ENCODE measurements at places on chromosomes 6 and 20.

- no peak for DNase-seq
Observed at GRCh38 chr6:5590187-5590586, 328.9 kb downstream of the FARS2 start.

- DNase-seq: no peak
Observed at GRCh38 chr20:24097506-24098245, 109.1 kb upstream of the GGTLC1 start.

DNA sequence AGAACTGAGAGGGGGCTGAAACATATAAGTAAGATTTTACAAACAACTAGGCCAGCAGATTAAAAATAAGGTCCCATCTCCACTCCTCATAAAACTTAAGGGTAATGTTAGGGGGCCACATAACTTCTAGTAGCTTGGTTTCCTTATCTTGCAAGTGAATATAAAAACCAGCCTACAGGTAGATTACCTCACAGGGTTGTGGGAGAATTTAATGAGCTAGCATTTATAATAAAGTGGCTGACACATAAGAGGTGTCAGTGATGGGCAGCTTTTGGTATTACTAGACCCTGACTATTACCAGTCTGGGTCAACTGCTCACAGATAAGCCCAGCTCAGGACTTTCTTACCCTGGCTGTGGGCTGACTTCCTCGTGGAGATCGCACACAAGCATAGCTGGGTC is 9.2 kb upstream of the PPP1R14C start:
- no peak for DNase-seq

GRCh38 chr20:61117725-61118124 is 134.3 kb upstream of the CDH4 start:
- DNase-seq: no peak

- peak; percentile 37 for DNase-seq
Observed at GRCh38 chr6:118283766-118284165, 264.3 kb upstream of the PLN start.

- DNase-seq: no peak
Observed at GRCh38 chr6:138492871-138493270, 6.4 kb downstream of the NHSL1 start.

- DNase-seq: no peak
Observed at GRCh38 chr20:49490689-49491088, 8.2 kb upstream of the KCNB1 start.

GRCh38 chr6:36382976-36383375 is 4.5 kb downstream of the ETV7 start:
- no peak for DNase-seq

DNA sequence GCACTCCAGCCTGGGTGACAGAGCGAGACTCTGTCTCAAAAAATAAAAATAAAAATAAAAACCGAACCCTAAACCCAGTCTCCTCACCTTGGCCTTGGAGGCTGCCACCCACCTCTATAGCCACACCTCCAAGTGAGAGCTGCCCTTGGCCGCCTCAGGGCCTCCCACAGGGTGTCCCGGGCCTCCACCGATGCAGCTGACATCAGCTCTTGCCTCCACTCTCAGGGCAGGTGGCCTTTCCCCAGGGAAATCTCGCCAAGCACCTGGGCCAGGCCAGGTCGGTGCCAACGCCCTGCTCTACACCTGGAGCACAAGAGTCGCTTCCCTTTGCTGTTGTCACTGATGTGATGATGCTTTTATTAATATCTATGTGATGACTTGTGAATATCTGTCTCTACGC is 8.9 kb upstream of the MYL9 start:
- no peak for DNase-seq

- no peak for DNase-seq
Observed at GRCh38 chr20:35319192-35319870, 27.1 kb upstream of the FAM83C start.

GRCh38 chr6:8583291-8583690 is 147.9 kb upstream of the SLC35B3 start:
- DNase-seq: no peak

DNA sequence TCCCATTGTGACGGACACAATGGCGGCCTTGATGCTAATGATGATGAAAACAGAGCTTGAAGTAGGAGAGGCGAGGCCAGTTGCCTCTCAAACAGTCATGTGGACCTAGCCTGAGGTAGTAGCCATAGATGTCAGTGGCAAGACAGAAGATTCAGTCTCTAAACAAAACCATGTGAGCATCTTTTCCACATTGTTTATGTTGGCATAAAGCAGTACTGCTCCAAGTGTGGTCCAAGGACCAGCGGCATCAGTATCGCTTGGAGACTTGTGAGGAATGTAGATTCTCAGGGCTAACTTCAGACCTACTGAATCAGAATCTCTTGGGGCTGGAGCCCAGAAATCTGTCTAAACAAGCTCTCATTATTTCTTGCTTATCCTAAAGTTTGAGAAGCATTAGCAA is 312.8 kb upstream of the JAG1 start:
- DNase-seq: no peak

Measured in activated CD4-positive, alpha-beta T cell treated with anti-CD3 and anti-CD28 coated beads, Interleukin-2, amount 50 U/mL, for 4 hours (primary cell).